ENCODE measurements at places on chromosomes 2 and 18.
A peak's percentile ranks its signal among the peaks of the same experiment; 100 is the strongest.

DNA sequence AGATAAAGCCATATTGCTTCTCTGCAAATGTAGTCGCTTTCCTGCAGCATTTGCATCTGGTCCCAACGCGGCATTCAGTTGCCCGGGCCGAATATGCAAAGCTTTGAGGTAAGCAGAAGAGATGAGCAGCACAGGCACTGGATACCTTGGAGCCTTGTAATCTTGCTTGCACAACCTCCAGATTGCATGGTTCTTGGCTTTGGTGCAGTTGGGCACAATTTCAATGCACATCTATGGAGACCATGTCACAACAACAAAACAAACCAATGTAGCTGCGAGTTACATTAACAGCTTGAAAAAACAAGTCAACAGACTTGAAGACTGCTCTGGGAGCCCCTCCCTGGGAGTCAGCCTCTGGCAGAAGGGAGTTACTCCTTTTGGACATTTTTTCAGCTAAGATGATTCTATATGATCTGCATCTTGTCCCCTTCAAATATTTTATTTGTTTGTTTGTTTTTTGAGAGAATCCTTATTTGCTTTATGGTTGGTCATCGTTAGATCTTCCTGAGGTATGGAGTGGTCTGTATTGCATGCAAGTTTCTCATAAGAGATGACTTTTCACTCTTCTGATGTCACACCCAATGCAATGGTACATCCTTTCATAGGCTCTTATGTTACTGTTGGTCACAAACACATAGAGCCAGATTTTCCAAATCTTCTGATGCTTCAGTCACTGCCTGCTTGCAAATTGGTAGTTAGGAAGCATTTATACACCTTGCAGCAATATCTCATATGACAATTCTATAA lies 113.5 kb downstream of the EFEMP1 start:
- DNase-seq: no peak

DNA sequence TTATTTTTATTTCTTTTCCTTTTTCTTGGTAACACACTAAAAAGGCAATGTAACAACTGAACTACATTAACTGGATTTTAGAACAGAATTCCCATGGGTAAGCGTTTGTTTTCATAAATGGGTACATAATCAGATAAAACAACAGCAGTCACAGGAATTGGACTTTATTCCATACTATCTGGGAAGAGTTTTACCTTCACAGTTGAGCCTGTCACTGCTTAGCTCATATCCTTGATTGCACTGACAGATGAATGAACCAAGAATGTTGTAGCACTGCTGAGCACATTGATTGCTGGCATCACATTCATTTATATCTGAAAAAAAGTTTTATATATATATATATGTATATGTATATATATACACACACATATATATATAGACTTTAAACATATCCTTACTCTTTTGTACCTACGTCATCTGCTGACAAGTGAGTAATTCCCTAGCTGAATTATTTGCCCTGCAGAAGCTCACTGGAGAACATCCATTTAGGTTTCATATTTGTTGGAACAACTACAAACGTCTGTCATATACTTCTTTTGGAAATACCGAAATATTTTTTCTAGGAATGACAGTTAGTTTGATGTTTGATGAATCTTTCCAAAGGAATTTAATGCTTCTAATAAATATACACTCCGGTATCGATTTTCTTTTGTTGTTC lies 47.0 kb downstream of the EFEMP1 start:
- DNase-seq: no peak

DNA sequence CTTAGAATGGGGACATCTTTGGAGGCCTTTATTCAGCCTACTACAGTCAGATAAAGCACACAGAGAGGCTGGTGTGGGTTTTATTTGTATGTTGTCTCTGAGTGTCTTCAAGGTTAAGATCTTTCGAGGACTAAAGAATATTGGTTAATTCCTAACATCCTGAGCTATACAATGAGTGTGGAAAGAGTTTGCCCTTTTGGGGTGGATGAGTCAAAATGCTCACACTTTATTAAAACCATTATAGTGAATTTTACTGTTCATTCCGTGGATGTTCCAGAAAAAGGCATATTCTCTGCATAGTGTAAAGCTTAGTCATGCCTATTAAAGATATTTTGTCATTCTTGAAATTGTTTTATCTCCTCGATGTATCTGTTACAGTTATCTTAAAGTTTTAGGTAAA lies 29.1 kb upstream of the SLC38A11 start:
- DNase-seq: no peak

GRCh38 chr2:199806179-199806578 lies 44.8 kb downstream of the FTCDNL1 start:
- no peak for DNase-seq

GRCh38 chr18:49920731-49921130 lies 107.4 kb upstream of the ACAA2 start:
- no peak for DNase-seq

DNA sequence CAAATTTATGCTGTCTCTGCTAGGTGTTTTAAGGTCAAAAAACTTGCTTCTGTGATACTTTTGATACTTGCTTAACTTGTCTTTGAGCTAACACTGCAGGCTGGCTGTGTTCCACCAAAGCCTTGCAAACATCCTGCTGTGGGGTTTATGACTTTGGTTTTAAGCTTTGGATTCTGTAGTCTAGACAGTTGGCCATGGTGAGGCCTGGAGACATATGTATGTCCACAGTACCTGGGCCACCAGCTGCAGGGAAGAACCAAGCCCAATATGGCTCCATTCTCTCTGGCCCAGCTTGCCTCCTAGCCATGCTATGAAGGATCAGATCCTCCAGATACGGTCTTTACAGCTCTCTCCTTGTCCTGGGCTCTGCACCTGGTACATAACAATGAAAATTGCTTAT lies 113.9 kb downstream of the INO80D start:
- no peak for DNase-seq

DNA sequence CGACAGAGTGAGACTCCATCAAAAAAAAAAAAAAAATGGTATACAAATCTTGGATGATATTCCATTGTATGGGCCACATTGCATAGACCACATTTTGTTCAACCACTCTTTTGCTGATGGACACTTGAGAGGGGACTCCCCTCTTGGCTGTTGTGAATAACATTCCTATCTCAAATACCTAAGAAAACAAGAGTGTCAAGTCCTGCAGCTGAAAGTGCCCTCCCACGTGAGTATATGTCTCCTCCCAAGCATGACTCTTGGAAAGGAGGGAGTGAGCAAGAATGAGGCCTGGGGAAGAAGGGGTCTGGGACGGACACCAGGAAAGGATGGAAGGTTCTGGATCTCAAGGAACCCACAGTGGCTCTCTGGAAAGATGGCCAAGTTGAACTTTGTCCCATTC lies 36.0 kb upstream of the NPAS2 start:
- DNase-seq: no peak

DNA sequence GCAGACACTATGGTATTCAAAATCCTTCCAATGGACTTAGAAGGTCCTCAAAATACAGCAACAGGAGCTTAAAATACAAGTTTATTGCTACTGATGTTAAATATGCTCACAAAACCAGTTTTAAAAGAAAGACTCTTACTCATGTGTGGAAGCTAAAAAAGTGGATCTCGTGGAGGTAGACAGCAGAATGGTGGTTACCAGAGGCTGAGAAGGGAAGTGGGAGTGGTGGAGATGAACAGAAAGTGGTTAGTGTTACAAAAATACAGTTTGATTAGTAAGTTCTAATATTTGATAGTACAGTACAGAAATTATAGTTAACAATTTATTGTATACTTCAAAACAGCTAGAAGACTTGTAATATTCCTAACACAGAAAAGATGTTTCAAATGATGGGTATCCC lies 12.1 kb downstream of the ADAM17 start:
- no peak for DNase-seq

- DNase-seq: no peak
Observed at GRCh38 chr2:71861186-71862160, 286.2 kb downstream of the CYP26B1 start.

DNA sequence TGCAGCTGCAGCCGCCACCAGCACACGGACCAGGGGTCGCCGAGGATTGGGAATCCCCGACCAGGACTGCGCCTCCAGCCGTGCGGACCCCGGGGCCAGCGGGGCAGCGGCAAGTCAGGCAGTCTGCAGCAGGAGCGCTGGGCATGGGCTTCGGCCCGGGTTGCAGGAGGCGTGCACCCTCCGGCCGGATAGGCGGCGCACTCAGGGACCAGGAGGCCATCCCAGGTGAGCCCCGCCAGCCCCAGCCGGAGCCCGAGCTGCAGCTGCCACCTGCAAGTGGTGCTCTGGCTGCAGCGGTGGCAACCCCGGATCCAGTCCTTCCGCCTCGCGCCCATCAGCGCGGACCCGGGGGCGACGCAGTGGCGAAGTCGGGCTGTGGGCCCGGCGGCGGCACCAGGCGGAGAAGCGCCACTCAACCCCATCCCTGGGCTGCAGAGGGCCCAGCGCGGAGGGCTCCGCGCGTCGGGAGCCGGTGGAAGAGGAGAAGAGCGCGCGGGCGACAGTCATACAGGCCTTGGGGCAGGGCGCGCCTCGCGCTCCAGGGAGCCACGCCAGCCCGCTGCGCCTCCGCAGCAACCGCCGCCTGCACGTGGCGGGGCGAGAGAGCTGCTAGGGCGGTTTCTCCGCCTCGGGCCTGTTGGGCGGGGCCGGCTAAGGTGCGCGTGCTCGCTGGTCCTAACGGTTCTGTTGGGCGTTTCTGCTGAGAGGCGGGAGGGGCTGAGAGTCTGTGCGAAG lies 73.8 kb downstream of the RPIA start:
- DNase-seq: peak; percentile 81

- no peak for DNase-seq
Observed at GRCh38 chr18:46676182-46676835, 19.3 kb upstream of the LOXHD1 start.

DNA sequence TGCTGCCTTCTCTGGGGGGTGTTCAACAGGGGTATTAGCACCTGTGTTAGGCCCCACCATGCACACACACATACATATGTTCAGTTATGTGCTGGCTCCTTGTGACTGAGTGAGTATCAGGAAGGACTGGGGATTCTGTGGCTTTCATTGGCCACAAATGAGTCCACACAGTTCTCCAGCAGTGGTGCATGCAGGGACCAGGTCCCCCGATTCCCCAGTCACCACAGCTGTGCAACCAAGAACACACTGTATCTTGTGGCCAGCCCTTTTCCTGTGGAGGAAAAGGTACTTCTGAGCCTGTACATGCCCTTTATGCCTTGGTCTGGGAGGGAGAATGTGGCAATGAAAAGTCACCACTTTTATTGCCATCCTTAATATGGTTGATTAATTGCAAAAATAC lies 74.9 kb upstream of the KLF7 start:
- DNase-seq: no peak

DNA sequence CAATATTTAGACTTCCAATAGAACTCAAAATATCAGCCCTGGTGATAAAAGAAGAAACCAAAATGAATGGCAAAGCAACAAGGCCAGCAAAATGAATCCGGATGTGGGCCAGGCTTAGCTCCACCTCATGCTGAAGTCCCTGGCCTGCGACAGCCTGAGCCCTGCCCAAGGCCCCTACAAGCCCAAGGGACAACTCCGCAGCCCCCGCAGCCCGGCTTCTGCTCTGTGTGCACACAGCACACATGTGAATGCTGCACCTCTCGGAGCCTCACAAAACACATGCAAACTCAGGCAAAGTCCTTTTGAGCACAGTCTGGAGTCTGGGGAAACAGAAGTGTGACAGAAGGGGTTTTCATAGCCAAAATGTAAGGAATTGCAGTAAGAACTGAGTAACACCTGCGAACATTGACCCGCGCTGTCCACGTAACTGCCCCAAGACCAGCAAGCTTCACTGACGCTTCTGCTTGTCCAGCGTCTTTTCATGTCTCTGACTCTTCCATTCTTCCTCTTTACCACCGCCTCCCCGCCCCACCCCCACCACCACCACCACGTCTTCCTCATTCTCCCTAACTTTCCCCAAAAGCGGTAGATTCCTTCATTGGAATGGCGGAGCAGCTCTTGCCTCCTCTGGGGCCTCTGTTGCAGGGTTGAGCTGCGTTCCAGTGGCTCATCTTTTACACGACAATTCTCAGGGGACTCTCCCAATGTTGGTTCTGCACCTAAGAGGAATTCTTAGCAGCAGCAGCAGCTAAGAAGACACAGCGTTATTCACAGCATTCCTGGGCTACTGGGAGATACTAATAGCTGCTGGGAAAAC lies 136.4 kb upstream of the COPS8 start:
- DNase-seq: no peak

DNA sequence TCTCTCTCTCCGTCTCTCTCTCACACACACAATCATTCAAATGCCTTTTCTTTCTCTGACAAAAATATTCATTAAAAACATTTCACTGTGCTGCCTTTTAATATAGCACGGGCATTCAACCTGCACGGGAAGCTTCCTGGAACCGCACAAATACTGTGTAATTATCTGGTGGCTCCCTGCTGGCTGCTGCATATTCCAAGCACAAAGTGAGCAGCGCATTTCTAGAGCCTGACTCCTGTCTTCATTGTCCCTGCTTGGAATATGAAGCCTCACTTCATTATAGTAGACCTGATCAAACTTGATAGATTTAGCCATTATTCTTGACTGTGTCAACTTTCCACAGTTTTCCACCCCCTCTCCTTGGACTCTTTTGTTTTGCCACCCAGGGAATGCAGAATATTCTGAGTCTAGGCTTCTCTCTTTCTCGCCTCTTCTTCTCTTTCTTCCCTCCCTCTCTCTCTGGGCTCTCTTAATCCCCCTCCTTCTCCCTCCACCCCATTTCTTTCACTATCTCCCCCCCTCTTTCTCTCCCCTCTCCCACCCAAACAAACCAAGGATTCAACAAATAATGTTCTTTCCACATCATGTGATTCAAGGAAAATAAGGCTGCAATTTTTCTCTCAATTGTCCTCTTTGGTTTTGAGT lies 672.1 kb upstream of the FANCL start:
- DNase-seq: no peak

DNA sequence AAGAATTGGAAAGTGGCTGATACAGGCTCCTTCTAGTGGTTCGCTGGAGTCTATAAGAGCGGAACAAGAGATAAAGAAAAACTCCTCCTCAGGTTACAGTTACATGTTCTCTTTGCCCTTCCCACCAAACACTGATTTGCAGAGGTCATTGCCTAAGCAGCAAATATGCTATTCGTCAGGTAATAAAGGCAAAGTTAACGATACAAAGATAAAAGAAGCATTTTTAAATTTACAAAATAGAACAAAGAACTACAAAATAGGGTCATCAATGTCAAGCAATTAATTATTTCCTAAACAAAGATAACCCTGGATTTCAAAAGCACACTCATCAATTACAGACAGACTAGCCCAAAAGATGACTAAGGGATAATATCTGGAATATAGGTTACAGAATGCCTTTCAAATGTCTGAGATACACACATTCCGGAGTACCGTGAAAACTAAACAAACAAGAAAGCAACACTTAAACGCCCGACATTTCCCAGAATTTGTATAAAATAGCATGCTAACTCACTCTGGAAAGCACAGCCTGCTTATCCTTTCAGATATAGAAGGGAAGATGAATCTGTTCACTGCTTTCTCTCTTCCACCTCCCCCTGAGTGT lies 186.4 kb downstream of the MREG start:
- DNase-seq: no peak

- no peak for DNase-seq
Observed at GRCh38 chr18:29241199-29241598, 1064.3 kb upstream of the CDH2 start.

DNA sequence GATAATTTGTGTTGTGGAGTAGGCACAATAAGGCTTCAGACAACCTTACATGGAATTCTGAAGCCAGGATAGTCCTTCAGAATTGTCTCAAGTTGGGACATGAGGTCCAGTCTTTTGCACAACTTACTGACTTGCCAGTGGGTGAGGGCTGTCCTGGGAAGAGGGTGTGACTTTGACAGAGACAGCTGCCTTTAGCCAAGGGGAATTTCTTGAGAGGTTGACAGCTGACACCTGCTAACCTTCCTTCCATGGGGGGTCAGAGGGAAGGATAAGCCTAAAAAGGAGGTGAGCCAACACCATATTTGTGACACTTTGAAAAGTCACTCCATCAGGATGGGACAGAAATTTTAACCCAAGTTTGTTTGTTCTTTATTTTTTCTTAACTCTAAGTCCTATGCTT lies 907.8 kb upstream of the CRIM1 start:
- no peak for DNase-seq
